ENCODE measurements at places on chromosomes 6 and 20.

DNA sequence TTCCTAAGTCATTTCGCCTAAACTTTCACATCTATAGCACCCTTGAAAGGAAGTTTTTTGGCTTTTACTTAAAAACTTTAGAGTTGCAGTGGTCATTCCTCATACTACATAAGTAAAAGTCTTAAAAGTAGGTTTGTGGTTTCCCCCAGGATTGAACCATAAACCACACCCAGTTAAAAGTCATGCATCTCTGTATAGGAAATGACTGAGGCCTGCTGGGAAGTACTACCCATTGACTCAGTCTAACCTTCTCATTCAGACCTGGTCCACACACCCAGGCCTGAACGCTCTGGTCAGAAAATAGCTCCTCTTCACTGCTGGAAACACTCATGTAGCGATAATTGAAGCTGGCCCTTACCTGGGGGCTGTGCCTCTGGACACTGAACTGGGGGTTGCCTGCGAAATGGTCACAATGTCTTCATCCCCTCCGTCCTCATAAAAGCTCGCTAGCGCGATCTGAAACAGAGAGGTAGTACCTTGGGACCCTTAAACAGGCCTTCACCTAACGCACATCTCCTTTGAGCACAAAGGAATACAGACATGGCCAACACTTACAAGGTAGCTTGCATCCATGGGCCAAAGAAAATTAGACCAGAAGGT lies 2.6 kb downstream of the NSFL1C start:
- DNase-seq, result no peak

- no peak for DNase-seq
Measured at GRCh38 chr6:135750081-135750480, 101.4 kb upstream of the PDE7B start.

GRCh38 chr20:4666001-4666479 lies 55.7 kb upstream of the PRND start:
- DNase-seq, result no peak

DNA sequence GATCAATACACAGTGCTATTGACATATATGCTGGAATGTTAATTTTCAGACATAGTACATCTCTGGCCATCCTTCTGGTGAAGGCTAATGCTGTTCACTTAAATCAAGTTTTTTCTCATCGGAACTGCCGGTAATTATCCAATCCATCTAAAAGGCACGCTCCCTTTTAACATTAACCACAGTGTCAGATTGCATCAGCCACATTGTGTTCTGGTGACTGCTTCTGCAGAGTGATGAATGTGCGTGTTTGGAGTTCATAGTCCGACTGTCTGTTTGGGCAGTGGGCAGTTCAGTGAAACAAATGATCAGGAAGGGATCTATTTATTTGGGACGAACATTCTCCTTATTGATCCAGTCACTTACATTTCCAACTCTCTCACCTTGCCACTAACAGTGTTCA lies 49.5 kb downstream of the SOBP start:
- DNase-seq, result peak; percentile 53

DNA sequence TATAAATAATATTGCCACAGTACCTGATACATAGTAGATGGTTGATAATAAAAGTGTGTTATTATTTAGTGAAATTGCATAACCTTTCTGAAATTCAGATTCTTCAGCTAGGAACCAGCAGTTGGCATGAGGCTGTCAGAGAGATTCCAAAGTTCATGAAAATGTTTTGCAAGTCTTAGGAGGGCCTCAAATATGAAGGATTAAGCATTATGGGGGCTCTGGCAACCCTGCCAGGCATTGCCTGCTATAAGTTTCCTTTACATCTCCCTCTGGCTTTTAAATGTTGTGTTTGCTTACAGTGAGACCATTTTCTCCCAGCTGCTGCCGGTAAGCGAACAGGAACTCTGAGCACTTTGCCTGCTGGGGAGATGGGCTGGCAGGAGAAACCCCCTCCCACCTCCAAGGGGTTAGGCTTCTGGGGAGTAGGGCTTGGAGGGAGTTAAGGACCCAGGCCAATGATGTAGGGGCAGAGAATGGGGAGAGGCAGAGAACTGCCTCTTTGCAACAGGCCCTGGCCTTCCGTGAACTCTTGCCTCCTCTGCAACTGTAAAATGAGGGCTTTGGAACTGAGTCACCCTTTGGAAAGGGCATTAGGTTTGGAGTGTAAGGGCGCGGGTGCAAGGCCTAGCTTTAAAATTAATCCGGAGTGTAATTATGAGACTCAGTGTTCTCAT lies 33.2 kb upstream of the KIF3B start:
- DNase-seq, result no peak

GRCh38 chr6:168320634-168321033 lies 1.1 kb upstream of the DACT2 start:
- no peak for DNase-seq

DNA sequence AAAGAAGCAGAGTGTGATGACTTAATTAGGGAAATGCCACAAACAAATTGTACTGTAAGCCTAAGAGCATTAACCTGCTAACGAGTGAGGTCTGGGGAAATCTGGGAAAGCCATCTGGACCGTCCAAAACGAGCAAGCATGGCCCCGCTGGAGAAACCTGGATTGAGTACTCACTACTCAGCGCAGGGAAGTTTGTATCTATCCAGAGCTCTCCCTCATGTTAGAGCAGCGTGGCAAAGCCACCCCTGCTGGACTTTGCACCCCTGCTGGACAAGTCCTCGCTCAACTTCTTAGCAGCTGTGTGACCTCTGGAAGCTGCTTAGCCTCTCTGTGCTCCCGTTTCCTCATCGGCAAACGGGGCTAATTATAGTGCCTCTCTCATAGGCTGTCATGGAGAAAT lies 37.3 kb downstream of the PSMG4 start:
- DNase-seq, result no peak

DNA sequence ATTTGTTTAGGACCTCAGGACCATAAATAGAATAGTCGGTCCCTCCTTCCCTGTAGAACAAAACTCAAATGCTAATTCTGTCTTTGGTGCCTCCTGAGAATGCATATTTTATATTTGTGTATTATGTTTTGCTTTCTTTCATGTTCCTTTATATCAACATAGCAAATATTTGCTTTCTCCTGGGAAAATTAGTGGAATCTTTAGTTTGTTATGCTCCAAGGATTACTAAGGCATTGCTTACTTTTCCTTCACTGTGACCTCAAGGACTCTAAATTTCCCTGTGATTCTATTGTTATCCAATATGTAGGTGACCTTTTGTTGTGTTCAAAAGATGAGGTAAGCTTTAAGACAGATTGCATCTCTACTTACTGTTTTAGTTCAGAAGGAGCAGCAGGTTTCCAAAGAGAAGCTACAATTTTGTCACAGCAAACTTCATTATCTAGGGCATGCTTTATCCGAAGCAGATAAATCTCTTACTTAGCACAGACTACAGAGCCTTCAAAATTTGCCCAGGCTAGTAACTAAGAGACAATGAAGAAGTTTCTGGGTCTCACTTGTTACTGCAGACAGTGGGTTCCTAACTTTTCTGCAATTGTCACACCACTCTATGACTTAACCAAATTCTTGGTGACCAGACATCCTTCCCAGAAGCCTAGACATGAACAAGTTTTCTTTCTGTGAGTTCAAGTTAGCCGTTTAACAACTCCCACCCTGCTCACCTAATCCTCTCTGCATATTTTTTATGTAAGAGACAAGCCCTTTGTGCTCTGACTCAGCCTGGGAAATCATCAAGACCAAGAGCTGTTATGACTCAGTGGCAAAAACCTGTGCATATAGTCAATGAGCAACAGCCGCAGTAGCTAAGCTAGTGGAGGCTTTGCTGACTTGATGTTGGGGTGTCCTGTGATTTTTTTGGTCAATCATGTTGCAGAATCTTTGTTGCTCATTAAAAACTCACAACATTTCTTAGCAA lies 378.8 kb downstream of the QKI start:
- DNase-seq, result no peak

DNA sequence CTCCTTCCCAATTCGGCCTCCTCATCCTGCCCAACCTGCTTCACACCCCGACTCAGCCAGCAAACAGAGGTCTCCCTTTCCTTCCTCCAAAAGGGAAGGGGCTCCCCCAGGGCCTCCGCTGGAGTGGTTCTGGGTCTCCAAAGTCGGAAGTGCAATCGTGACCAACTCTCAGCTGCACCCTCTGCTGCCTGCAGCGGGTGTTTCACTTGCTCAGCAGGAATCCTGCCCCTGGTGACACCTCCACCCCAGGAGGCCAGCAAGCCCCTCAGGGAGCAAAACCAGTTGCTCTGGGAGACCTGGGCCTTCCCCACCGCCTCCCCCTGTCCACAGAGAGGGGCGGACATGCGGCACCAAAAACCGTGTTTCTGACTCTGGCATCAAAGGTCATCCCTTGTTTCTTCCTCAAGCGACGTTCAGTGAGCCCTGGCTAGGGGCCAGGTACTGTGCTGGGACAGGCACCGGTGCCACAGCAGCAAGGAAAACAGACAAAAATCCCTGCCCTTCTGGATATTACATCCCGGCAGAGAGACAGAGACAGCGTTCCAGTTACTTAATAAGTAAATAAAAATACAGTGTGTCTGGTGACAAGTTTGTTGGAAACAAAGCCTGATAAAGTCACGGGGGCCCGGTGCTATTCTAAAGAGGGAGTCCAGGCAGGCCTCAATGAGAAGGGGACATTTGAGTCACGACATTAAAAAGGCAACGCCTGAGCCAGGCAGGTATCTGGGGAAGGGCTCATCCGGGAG lies 219.0 kb downstream of the BMP7 start:
- DNase-seq, result no peak

DNA sequence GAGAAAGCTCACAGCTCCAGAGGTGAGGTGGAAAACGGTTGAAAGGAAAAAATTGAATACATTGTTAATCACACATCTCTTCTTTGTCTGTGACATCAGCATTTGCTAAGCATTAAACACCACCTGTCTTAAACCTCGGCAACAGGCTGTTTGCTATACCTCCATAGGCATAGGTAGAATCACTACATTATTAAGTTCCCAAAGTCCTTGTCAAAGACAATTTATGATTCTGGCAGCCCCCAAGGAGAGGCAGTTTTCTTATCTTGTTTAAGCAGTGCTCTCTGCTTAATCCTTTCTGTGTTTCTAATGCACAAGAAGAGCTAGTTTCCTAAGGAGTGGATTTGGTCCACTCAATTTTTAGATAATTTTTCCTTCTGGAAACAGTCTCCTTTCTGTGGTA lies 249.7 kb downstream of the NKAIN2 start:
- DNase-seq, result no peak

GRCh38 chr6:53348371-53349208 lies at the start of gene ELOVL5:
ELOVL5 (minus strand) TSS chr6:53348950; CDS start chr6:53295699, 53,251 bp downstream.
- DNase-seq, result peak; percentile 99

DNA sequence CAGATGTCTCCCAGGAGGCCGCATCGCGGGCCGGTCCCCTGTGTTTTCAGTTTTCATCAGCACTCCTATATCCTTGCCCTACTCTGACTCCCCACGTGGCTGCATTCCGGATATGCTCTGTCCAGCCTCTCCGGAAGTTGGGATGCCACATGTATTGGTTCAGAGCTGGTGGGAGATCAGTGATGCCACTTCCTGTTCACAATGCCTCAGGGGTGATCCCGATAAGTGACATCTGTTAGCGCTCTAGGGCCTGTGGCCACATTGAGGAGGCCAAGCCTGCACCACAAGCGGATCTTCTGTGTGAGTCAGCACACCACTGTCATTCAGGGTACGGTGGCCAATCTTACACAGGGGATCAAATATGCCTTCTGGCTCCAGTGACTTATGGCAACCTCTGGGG lies 57.8 kb downstream of the PPP1R3G start:
- DNase-seq, result no peak

- no peak for DNase-seq
Measured at GRCh38 chr20:59985164-59985563, 26.9 kb downstream of the CDH26 start.

- peak; percentile 79 for DNase-seq
Measured at GRCh38 chr6:134117409-134117808, 65.0 kb upstream of the SLC2A12 start.

DNA sequence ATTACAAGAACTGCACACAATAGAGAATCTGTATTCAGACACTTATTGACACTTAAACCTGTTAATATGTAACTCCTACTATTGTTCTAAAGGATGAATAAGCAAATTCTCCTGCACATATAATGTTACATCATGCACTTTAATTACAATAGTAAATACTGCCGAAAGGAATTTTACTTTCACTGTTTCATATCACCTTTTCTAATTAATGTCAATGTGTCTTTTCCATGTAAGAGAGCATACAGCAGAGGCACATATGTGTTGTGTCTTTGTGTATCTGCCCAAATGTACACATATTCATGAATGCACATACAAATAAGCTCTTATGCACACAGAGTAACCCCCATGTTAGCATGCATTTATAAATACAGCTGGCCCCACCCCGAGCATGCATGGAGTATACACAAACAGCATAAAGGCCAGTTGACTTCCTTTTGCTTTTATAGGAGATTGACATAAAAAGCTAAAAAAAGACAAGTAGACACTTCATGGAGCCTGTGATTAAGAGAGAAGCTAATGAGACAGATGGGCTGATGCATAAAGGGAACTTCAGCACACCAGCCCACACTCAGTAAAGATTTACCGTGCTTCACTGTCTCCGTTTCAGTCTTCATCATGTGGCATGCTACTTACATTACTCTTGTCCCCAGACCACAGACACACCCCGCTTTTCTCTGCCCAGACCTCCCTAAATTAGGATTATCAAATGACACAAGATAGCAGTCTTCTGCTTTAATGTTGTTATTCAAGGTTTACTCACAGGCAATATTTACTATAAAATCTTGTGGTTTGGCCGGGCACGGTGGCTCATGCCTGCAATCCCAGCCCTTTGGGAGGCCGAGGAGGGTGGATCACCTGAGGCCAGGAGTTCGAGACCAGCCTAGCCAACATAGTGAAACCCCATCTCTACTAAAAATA lies 184.6 kb downstream of the ATXN1 start:
- peak; percentile 8 for DNase-seq

- DNase-seq, result no peak
Measured at GRCh38 chr6:38032797-38033196, 213.3 kb downstream of the ZFAND3 start.

GRCh38 chr6:113595911-113596376 lies 261.2 kb upstream of the MARCKS start:
- DNase-seq, result no peak

DNA sequence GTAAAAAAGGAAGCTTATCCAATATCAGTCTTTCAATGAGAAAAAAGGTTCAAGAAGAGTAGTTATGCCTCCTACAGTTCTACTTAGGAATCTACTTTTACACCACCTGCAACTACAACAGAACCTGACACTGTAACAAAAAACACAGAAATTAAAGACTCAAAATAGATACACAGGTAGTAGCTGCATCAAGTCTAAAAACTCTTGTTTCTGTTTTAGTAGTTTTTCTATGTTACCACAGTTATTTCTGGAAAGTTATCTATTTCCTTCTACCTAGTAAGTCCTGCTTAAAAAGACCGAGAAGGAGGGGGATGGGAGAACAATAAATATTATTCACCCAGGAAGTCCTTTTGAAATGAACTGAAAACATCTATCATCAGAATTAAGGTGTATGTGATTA lies 52.5 kb downstream of the ATG5 start:
- no peak for DNase-seq

Measured in NCI-H1417 (cell line).